ENCODE measurements at places on chromosomes 12 and 14. TPM values are rescaled to one million over a fixed set of nuclear protein-coding genes. Genes with fewer than 3 reads are reported as not detected.

CCDC177 gene
- total RNA-seq, result not detected

MFAP5 gene
- 2.8 TPM for total RNA-seq

ZNF268 gene
- total RNA-seq, result 25.4 TPM

TDRD9 gene
- 6.2 TPM for total RNA-seq

LALBA gene
- total RNA-seq, result not detected

GRCh38 chr12:4271717-4272423 is 1.7 kb upstream of the CCND2 start:
- H3K27ac ChIP-seq, result peak overlapping the region; percentile 64
- peak; percentile 82 for DNase-seq
- H3K27me3 ChIP-seq, result peaks cover 41% of the 10 kb centered on the region
- no peaks in the 10 kb centered on the region for H3K36me3 ChIP-seq
- H3K4me1 ChIP-seq, result peaks cover 42% of the 10 kb centered on the region

GRCh38 chr14:74754899-74755298 is 8.2 kb upstream of the YLPM1 start:
- no peaks in the 10 kb centered on the region for H3K4me1 ChIP-seq
- no peak for DNase-seq
- H3K27me3 ChIP-seq, result no peaks in the 10 kb centered on the region
- no peak overlapping the region for H3K27ac ChIP-seq
- H3K4me3 ChIP-seq, result no peak overlapping the region

DNA sequence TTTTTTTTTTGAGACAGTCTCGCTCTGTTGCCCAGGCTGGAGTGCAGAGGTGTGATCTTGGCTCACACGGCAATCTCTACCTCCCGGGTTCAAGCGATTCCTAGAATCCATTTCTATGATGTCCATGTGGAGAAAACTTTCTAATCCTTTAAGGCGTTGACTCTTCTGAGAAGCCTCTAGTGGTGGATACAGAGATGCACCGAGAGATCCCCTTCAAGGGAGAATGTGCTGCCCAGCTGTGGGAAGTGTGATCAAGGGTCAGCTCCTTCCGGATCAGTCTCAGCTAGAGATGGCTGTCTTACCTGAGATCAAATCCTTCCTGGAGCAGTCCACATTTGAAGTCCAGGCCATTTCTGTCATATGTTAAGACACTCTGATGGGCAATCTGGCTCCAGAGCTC is 92.7 kb upstream of the HECTD1 start:
- no peak for DNase-seq
- H3K4me3 ChIP-seq, result no peak overlapping the region
- no peak overlapping the region for H3K27ac ChIP-seq
- H3K27me3 ChIP-seq, result no peaks in the 10 kb centered on the region

DNA sequence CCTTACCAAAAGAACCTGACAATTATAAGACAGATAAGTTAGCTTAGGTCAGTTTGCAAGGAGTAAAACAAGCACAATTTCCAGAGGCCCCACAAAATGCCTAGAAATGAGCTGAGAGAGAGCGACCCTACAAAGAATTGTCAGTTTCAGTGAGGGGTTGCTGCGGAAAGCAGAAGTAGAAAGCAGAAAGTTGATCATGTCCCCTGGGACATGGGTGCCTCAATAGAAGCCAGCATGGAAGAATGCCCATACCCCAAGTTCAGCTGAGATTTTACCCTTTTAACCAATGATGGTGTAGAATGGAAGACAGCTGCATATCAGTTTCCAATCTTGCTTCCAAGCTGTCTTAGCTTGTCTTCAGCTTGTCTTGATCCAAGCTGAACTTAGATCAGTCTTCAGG is 21.8 kb upstream of the CRY1 start:
- no peak for DNase-seq
- H3K4me3 ChIP-seq, result no peak overlapping the region
- H3K27me3 ChIP-seq, result no peaks in the 10 kb centered on the region
- H3K4me1 ChIP-seq, result no peaks in the 10 kb centered on the region
- no peak overlapping the region for H3K27ac ChIP-seq
- H3K36me3 ChIP-seq, result no peaks in the 10 kb centered on the region

DNA sequence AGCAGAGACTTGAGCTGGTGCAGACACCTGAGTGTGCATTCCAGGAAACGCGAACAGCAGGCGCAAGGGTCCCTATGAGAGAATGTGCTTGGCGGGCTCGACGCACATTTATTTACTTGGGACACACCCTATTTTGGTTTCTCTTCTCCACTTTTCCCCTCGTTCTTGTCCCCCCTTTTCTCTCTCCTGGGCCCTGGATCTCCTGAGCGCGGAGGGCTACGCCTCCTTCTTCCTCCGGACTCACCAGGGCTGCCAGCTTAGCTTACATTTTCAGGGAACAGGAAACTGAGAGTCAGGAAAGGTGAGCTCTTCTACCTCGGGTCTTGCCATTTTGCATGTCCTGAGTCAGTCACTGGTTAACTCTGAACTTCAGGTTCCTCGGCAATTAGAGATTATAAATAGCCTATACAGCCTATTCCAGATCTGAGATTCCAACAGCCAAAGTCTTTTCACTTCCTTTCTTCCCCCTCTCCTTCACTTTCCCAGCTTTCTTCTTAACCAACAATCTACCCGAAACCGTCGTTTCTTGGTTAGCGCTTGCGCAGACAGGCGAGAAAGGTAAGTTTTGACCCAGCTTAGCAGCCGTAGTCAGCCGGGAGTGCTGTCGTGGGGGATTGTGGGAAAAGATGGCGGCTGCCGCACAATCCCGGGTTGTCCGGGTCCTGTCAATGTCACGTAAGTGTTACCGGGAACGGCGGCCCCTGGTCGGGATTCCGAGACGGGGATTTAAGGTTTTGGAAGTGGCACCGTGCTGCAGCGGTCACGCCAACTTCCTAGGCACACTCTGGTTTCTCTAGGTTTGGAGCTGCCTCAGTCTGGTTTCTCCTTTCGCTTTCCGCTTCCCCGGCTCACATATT is at the start of the genes AKAP3 and NDUFA9:
AKAP3 (minus strand) TSS at position 551 of the 857 bp plus-strand sequence. CDS start 10,855 bp downstream, outside the sequence.
NDUFA9 (plus strand) TSS at position 614 of the 857 bp plus-strand sequence; CDS start at position 627, 13 bp downstream.
- H3K27me3 ChIP-seq, result no peaks in the 10 kb centered on the region
- H3K27ac ChIP-seq, result peak within 1 kb of the TSS; percentile 92
- H3K4me3 ChIP-seq, result peak within 1 kb of the TSS; percentile 84
- no peaks in the 10 kb centered on the region for H3K36me3 ChIP-seq
- H3K4me1 ChIP-seq, result peaks cover 19% of the 10 kb centered on the region

DNA sequence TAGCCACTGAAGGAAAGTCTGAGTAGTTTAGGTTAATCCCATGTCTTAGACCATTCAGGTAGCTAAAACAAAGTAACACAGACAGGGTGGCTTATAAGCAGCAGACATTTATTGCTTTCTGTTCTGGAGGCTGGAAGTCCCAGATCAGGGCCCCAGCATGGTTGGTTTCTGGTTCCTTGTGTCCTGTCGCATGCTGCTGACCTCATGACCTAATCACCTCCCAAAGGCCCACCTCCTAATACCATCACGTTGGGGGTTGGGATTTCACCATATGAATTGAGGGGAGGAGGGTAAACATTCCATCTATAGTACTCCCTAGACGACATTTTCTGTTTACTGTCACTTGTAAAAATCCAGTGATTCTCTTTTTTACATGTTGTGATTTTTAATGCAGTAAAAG is 148.6 kb downstream of the FBXL14 start:
- no peaks in the 10 kb centered on the region for H3K4me1 ChIP-seq
- no peaks in the 10 kb centered on the region for H3K27me3 ChIP-seq
- H3K4me3 ChIP-seq, result no peak overlapping the region
- DNase-seq, result no peak
- peaks cover 12% of the 10 kb centered on the region for H3K36me3 ChIP-seq

- H3K4me3 ChIP-seq, result no peak overlapping the region
- H3K36me3 ChIP-seq, result no peaks in the 10 kb centered on the region
- DNase-seq, result no peak
These were observed 16.0 kb downstream of the NELL2 start for GRCh38 chr12:44859998-44860689.

- no peak overlapping the region for H3K4me3 ChIP-seq
- DNase-seq, result no peak
- H3K27ac ChIP-seq, result no peak overlapping the region
- no peaks in the 10 kb centered on the region for H3K4me1 ChIP-seq
- H3K36me3 ChIP-seq, result no peaks in the 10 kb centered on the region
These were observed 50.4 kb upstream of the RPH3A start for GRCh38 chr12:112741106-112741505.

GRCh38 chr12:19054035-19054434 is 75.5 kb upstream of the PLEKHA5 start:
- DNase-seq, result no peak
- H3K4me1 ChIP-seq, result no peaks in the 10 kb centered on the region
- no peak overlapping the region for H3K27ac ChIP-seq
- H3K4me3 ChIP-seq, result no peak overlapping the region
- no peaks in the 10 kb centered on the region for H3K36me3 ChIP-seq

- no peak for DNase-seq
- H3K4me3 ChIP-seq, result no peak overlapping the region
- no peaks in the 10 kb centered on the region for H3K36me3 ChIP-seq
- no peak overlapping the region for H3K27ac ChIP-seq
- no peaks in the 10 kb centered on the region for H3K27me3 ChIP-seq
These were observed 177.6 kb upstream of the LMNTD1 start for GRCh38 chr12:25730489-25731349.

- peak overlapping the region; percentile 94 for H3K27ac ChIP-seq
- no peaks in the 10 kb centered on the region for H3K27me3 ChIP-seq
- DNase-seq, result no peak
- H3K36me3 ChIP-seq, result peaks cover 44% of the 10 kb centered on the region
- H3K4me3 ChIP-seq, result peak overlapping the region; percentile 90
- peaks cover 47% of the 10 kb centered on the region for H3K4me1 ChIP-seq
These were observed 496 bp upstream of the ISCU start for GRCh38 chr12:108561852-108562347.

DNA sequence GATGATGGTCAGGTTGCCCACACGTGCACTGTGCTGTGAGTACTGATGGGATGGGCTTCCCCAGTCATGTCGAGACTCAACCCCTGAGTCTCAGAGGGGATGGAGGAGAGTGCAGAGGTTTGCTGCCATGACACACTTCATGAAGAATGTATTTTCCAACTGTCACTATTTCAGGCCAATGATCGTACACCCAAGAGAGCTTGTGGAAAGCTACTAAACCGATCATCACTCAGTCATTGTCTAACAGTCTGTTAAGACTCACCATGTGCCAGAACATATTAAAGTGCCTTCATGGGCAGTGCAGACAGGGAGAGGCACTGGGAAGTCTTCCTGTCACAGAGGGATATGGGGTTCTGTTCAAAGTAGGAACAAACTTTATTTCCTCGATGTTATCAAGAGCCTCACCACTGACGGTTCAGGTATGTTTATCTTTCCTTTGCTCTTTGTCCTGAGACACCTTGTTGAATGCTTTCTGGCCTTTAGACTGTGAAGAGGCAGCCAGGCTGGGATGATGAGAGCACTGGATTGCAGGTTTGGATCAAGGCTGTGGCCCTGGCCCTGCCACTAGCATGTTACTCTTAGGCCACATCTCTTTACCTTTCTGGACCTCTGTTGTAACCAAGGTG is 41.6 kb upstream of the NTF3 start:
- no peak overlapping the region for H3K4me3 ChIP-seq
- H3K4me1 ChIP-seq, result no peaks in the 10 kb centered on the region
- H3K27ac ChIP-seq, result no peak overlapping the region
- no peaks in the 10 kb centered on the region for H3K36me3 ChIP-seq

DNA sequence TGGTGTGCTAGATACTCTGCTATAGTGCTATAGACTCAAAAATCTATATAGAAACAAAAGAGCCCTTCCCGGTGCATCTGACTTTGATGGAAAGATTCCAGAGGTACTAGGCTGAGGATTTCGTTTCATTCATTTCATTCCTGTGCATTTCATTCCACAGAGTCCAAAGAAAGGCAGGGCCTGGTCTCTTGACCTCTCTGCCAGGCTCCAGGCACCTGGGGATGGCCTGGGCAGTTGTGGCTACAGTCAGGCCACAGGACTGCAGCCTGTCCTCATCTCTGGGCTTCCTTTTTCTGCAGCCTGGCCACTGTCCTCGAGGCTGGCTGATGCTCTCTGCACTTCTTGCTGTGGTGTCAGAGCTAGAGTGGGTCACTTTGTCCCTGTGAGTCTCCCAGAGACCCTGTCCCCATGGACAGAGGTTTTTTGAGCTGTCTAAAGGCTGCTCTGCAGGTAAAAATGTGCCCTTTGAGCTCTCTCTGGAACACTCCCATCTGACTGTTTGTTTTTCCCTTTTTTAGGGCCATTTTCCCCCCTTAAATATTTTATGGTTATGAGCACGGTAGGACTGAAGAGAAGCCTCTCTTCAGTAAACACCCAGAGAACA is 3.2 kb upstream of the VDR start:
- no peak for DNase-seq
- H3K27me3 ChIP-seq, result no peaks in the 10 kb centered on the region
- H3K36me3 ChIP-seq, result no peaks in the 10 kb centered on the region

DNA sequence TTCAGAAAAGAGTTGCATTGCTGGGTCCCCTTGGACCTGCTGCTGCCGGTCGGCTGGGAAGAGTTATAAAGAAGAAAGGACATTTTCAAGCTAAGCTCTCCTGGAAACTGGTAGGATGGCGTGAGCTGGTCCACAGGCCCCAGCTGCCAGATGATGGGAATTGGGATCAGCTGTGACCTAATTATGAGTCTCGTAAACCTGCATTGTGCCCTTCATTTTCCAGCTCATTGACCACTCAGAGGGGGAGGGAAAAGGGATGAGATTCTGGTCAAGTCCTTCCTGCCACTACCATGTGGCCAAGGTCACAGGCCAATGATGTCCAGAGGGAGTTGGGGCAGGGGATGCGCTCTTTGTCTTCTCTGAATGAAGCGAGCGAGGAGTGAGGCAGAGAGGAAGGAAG is 320.9 kb downstream of the NRXN3 start:
- no peaks in the 10 kb centered on the region for H3K27me3 ChIP-seq
- no peaks in the 10 kb centered on the region for H3K4me1 ChIP-seq
- no peak overlapping the region for H3K27ac ChIP-seq
- H3K36me3 ChIP-seq, result no peaks in the 10 kb centered on the region
- no peak overlapping the region for H3K4me3 ChIP-seq

DNA sequence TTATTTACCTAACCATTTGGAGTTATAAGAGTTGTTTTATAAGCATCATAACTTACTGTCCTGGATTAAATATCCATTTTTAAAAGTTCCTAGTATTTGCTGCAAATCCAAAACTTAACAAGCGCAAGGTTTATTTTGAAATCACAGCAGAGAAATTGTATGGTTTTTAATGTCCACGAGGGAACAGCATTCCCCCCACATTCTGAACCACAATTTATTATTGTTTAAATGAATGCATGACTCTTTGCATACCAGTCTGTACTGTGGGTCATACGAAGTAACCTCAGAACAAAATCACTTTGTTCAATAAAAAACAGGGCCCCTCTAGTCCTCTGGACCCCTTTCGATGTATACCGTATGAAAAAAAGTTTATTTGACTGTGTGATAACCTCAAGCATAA is 75.9 kb downstream of the DACT1 start:
- H3K27me3 ChIP-seq, result no peaks in the 10 kb centered on the region
- peaks cover 5% of the 10 kb centered on the region for H3K4me1 ChIP-seq
- no peak overlapping the region for H3K27ac ChIP-seq
- no peak overlapping the region for H3K4me3 ChIP-seq
- no peaks in the 10 kb centered on the region for H3K36me3 ChIP-seq

DNA sequence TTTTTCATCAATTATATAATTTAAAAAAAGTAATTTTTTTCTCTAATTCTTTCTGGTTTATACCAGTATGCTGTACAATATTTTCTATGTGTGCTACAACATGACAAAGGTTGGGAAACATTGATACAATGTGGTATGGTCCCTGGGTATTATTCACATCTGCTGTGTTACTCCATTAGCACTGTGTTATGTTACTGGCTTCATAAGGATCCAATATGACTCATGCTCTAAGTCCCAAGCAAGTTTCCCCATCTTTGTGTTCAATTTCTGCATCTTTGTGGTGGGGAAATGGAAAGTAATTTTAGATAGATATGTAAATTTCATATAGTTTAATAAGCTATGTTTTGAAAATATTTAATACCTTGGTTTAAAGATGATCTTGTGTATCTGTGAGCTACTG is 35.8 kb downstream of the FBXO33 start:
- H3K4me3 ChIP-seq, result no peak overlapping the region
- no peaks in the 10 kb centered on the region for H3K4me1 ChIP-seq
- no peaks in the 10 kb centered on the region for H3K27me3 ChIP-seq
- H3K36me3 ChIP-seq, result peaks cover 50% of the 10 kb centered on the region

All from upper lobe of right lung (tissue), 1 donor.